SW480 (cell line): ENCODE measurements at places on chromosomes 1 and 21.

GRCh38 chr1:178501705-178502329, 5.1 kb upstream of the CLEC20A start:
- DNase-seq, result peak; percentile 59

- DNase-seq, result no peak
Observed at GRCh38 chr1:205826016-205826806, 13.2 kb upstream of the SLC41A1 start.

GRCh38 chr1:94309216-94309615, 71.8 kb upstream of the ARHGAP29 start:
- no peak for DNase-seq

DNA sequence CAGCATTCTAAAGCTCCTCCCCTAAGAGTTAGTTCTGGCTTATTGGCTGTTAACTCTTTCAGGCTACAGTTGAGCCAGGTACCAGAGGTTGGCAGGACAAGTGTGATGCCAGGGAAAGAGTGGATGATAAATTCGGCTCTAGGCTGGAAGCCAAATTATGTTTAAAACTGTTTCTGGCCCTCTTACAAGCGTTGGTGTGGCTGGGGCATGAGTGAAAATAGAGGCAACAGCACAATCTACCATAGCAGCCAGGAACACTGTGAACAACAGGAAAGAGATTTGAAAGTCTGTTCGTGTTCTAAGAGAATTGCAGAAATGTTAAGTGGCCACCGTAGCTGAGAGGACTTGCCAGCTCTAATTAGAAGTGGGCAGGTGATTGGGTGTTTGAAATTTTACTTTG, 84.2 kb downstream of the CDC7 start:
- DNase-seq, result no peak

- no peak for DNase-seq
Observed at GRCh38 chr1:173467426-173467825, 9.7 kb upstream of the PRDX6 start.

DNA sequence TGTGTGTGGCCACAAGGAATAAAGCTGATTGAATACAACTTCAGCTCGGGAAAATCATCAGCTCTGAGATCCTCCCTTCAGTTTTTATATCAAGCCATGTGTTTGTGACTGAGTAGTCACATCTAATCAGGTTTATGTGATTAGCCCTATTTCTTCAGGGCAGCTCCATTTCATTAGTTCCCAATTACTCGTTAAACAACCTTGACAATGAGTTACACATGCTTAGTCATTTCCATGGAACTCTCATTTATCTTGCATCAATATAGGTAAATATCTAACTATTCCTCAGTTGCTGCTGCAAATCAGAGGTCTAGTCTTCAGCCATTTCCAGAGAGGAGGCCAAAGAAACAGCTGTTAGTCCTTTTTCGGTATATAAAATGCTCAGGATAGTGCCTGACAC, 16.3 kb downstream of the CRB1 start:
- no peak for DNase-seq

DNA sequence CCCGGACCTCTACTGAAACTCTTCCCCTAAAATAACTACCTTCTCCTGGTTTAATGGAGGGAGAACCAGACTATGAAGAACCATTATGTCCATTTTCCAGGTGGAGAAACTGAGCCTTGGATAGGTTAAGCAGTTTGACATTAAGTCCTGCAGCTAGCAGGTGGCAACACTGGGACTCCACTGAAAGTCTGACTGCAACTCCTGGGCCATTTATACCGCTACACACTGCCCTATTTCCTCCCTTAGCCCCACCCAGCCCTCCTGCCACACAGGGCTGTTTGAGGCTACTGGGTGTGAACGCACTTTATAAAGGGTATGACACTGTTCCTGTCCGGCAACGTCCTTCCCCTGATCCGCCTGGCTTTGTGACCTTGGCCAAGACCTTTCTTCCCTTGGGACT, 511 bp upstream of the INPP5B start:
- no peak for DNase-seq

DNA sequence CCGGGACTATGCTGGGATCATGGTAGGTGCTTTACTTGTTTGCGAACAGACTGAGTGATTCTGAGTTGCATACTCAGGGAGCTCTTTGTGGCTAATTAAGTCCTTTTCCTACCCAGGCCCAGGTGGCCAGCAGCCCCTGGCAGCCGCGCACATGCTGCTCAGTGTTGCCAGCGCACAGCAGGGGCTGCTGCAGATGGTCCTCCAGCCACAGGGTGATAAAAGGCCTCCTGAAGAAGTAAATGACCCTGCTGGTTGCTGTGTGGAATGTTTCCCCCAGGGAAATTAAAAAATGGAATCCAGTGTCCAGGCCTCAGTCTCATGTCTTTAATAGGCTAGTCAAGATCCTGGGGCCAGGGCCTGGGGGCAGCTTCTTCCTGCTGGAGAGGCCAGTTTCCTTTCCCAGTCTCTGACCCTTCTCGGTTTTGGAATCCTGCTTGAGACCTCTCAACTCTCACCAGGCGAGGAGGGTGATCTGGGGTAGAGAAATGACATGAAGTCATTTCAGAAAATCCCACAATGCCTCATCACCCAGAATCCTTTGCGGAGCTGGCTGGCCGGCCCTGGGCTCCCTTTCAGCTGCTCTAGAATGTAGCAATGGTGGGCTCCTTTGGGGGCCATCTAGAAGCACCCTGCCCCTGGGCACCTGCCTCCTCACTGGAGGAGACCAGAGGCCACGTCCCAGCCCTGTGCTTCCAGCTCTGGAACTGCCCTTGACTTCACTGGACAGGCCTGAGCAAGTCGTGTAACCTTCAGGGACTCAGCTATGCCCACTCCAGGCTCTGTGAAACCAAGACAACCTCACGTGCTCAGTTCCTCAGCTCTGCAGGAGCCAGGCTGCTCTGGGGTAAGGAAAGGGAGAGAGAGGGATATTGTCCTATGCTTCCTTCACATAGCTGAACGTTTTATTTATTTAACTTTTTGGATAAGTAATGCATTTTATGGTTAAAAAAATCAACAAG, 131.4 kb downstream of the MRPS6 start:
- no peak for DNase-seq

DNA sequence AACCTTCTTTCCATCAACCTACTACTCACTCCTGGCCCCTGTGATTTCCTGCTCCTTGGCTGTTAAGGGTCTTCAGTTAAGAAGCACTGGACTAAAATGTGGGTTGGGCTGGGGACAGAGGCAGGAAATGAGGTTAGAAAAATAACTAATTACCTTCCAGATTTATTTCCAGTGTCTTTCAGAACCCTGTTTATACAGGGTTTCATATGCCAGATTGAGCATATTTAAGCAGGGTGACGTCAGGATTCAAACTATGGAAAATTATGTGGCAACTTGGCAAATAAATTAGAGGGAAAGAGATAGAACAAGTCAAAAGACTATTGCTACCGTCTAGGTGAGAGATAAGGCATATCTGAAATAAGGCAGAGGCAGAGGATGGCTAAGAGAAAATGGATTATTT, 11.7 kb upstream of the MCOLN3 start:
- DNase-seq, result no peak

DNA sequence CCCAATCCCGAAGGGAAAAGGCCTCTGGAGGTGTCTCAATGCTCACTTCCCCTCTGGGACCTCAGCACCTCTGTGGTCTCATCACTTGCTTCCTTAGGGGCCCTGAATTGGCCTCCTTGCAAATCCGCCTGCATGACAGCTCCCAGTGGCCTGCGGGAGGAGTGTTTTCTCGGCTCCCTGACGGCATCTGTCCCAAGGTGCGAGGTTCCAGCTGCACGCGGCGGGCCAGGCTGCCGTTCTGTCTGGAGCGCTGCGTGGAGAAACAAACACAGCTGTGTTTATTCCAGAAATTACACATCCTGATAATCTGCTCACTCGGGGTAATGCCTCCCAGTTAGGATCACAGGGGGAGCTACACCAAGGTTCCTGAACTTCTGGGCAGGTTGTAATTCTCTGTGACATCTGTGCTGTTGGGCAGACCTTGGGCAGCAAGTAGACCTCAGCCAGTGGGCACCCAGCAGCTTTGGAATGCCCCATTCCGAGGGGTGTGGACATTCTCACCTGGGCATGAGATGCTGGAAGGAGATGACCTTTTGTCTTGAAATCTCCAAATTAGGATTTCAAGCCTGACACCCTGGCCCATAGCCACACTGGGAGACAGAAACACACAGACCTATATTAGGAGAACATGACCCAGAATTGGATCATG, 18.2 kb downstream of the EPHB2 start:
- DNase-seq, result no peak

GRCh38 chr21:42218836-42219605, at the start of gene ABCG1:
TSS of gene ABCG1 (plus strand) at chr21:42219140. CDS start at chr21:42219263, 123 bp downstream.
- DNase-seq, result peak; percentile 34

DNA sequence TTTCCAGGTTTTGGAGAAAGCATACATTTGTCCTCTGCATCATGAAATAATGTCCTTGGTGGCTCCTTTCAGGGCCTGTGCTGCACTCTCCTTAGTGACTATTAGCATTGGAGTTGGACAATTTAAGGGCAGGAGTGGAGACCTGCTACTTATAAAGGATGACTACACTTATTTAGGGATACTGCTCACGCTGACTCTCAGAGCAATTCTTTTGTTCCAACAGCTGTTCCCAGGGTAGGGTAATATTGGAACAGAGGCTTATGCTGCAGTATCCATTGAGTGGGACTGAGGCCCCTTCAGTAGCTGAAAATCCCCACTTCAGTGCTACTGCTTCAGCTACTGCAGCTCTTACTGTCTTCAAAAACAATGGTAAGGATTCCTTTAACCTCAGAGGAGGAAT, 84.6 kb downstream of the GPR88 start:
- DNase-seq, result no peak

GRCh38 chr1:185787238-185787637, 53.0 kb downstream of the HMCN1 start:
- DNase-seq, result no peak

DNA sequence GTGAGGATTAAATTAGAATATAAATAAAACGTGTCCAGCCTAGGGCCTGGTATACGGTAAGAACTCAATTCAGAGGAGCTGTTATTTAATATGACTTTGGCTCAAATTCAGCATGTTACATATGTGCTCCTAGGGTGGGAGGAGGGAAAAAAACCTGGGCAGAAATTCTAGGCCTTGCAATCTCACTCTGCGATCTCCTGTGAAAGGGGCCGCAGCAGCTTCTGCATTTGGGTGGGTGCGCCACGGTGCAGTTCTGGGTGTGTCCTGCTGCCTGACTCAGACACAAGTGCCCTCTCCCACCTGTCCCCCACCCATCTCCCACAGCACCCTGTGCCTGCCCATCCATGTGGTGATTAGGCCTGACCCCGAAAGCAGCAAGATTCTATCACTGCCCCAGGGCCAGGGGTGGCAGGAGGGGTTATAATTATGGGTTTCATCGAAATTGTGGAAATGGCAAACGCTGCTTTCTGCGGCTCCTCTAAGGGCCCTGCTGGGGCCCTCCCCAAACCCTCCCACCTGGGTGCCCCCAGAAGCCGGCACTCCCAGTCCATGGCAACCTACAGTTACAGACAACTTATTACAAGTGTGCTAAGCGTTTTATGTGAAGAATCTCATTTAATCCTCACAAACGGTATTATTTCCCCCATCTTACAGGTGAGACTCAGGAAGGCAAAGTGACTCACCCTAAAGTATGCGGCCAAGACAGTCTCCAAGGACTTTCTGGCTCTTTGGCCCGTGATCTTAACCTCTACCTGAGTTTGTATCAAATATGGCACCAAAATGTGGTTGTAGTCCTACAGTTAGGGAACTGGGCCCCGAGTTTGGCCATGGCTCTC, 25.5 kb upstream of the GRHL3 start:
- DNase-seq, result no peak

- DNase-seq, result no peak
Observed at GRCh38 chr21:34958040-34958439, 91.1 kb downstream of the RUNX1 start.

DNA sequence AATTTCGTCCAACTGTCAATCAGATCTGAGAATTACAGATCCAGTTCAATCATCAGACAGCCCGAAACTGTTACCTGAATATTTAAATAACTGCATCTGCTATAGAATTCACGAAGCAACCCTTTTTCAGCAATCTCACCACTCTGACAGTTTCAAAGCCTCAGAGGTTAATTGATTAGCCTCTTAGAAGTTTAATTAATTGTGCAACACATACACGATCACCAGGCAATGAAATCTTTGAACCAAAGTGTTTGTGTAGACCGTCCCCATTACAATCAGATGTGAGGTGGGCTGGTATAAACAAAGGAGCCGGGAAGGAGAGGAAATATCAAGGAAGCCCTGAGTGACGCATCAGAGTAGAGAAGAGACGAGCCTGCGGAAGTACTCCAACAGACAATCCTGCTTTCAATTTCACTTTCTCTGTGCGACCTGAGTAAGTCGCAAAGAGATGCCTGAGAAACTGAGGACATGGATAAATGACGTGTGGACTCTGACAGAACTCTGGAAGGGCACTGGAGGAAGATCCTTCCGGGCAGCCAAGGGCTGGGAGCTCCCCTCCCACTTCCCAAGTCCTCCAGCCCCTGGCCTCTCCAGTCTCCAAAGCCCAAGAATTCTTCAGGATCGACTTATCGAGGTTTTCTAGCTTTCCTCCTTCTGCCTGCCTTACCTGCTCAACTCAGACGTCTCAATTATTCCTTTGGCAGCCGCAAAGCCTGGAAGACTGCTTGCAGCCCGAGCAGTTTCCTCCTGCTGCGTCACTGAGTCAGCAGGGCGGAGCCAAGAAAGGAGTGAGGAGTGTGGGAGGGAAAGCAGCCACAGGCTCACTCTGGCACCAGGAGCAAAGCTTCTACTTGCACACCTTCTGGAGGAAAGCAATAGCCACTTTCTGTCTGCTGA, at the start of gene RNASEL:
TSS of gene RNASEL (minus strand) at position 757 of the 897 bp plus-strand sequence. CDS start 2,450 bp downstream, outside the sequence.
- DNase-seq, result peak; percentile 41

DNA sequence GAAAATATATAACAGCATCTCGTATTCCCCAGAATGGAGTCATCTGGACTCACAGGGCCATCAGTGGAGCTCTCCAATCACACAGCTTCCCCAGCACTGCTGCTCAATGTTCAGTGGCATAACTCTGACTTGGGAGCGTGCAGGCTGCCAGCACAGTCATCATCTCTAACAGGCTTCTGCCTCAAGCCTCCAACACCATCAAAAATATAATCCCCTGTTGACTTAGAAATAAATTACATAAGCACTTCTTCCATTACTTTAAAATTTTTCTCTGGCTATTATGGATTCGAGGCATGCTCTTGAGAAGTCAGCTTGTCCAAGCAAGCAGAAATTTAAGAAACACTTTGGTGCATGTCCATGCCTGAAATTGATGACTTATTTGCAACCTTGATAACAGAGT, 6.2 kb downstream of the DUSP23 start:
- DNase-seq, result no peak

DNA sequence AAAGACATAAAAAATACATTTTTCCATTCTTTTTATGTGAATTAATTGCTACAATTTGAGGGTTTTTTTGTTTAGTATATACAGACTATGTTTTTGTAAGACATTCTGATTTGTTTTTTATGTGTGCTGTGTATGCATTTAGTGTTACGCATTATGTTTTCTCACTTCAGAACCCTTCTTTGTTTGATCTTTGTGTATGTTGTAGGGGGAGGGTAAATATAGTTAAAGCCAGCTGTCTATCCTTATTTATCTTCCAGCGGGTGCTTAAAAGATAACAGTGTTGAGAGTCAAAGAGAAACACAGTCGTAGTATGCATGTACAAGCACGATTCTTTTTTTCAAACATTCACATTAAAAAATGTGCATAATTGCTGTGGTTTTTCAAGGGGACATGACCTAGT, 97.5 kb upstream of the KIAA1614 start:
- no peak for DNase-seq

GRCh38 chr1:206550446-206550845, 43.1 kb downstream of the RASSF5 start:
- DNase-seq, result no peak

GRCh38 chr1:207239874-207240273, 81.6 kb upstream of the CD55 start:
- DNase-seq, result no peak

- DNase-seq, result no peak
Observed at GRCh38 chr1:53614231-53615021, 124.5 kb downstream of the GLIS1 start.
